Stimulated activated CD8-positive, alpha-beta memory T cell treated with anti-CD3 and anti-CD28 coated beads, Interleukin-4, amount 100 ng/mL, for 4 hours (primary cell): ENCODE measurements at places on chromosomes 12 and 14.

- DNase-seq, result no peak
Observed at GRCh38 chr14:89011355-89012281, 187.2 kb downstream of the TTC8 start.

DNA sequence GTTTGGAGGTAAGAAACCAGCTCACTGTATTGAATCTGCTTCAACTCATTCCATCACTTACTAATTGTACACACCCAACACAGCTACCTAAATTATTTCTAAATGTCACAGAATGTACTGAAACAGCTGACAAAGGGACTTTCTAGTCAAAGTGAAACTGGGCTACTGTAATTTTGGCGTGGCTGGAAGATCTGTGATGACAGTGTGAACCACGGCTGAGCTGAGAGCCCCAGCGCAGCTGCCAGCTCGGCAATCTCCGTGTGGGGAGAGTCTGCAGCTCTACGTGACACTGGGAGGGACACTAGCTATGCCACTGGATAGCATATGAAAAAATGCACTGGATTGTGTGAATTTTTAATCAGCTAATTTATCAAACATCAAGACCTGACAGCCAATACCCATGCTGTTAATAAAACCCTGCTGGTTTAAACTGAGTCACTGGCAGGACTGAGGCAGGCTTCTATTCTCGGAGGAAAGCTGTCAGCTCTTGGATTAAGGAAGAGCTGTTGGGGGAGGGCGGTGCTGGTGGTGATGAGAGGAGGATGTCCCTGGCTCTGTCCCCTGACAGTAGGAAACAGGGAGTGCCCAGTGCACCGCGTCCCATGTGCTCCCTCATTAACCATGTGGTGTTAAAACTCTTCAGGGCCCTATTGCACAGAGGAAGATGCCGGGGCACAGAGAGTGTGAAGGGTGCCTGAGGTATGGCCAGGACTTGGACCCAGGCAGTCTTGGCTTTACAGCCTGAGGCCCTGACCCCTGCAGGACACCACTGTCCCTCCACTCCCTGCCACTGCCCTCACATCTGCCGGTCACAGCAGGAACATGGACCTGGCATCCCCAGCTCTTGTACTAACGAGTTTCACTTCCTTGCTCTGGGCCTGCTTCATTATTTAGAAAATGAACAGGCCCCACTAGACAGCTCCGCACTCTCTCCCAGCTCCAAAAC lies 13.3 kb downstream of the SLC15A4 start:
- DNase-seq, result no peak

GRCh38 chr14:57212919-57213318 lies 55.8 kb downstream of the EXOC5 start:
- no peak for DNase-seq

- no peak for DNase-seq
Observed at GRCh38 chr12:64903479-64904152, 79.2 kb downstream of the TBC1D30 start.

GRCh38 chr12:27334042-27334720 lies 1.5 kb downstream of the BMAL2 start:
- no peak for DNase-seq

- no peak for DNase-seq
Observed at GRCh38 chr14:94364964-94365363, 23.4 kb downstream of the SERPINA1 start.

GRCh38 chr14:69712599-69713088 lies 54.3 kb upstream of the SRSF5 start:
- DNase-seq, result no peak

DNA sequence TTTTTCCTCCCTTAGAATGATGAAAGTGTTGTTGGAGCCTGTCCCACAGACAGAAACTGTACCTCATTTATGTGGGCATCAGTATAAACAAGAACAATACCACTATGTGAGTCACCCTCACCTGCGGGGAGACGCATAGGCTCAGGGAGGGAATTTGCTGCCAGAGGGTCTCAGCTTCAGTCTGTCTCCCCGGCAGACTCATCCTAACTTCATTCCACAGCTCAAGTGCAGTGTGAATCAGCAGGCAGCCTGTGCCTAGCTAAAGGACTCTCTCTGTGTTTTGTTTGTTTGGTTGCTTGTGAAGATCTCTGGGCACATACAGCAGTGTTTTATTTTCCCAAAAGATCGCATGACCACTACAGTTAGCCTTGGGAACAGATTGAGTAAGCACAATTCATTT lies 98.9 kb downstream of the PRKCH start:
- no peak for DNase-seq

- DNase-seq, result no peak
Observed at GRCh38 chr14:83441801-83442200, 1908.1 kb upstream of the SEL1L start.

DNA sequence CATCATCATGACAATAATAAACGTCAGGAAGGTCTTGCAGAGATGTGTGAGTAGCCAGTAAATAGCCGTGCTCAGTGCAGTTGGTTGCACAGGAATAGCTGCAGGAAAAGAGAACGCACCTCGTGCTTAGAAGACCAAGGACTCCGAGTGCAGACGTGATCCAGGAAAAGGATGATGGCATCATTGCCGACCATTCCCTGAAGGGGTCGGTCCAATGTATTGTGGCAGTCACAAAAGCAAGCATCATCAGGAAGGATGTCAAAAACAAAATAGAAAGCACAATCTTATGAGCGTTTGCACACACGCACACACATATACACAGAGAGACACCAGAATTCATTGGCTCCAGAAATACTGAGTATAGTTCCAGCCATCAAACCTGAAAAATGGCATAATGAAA lies 12.8 kb downstream of the DUSP6 start:
- no peak for DNase-seq

- DNase-seq, result no peak
Observed at GRCh38 chr12:27063250-27063851, 19.0 kb downstream of the C12orf71 start.

DNA sequence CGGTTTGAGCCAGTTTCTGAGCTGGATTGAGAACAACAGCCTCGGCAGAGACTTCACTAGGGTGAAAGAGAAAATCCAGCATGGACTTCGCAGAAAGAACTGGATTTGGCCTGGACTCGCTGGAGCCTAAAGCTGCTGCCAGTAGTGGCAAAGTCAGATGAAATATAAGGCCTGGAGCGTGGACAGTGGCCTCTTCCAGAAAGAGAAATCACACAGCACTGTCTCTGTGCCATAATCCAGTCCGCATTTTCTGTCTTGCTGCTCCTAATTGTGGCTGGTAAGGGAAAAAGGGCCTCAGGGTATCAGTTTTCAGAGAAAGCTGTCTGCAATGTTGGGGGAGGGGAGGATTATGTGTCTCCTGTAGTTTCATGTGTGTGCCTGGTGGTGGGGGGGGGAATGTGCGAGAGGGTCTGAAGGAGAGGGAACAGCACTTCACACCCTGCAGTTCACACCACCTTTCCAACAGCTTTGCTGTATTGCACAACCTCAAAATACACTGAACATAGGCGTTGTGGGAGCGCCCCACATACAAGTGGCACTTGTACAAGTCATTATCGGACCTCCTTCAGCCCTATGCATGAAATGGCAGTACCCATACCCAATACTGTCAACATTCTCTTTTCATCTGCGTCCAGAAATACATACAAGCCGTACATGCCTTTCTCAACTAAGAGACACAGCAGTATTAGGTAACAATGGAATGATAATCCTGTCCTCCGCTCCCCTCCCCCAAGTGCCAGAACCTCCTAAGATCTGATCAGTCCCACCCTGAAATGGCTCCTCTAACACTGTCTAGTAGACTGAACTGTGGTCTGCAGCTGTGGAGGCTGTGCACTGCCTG lies 107.5 kb upstream of the ATF7IP start:
- DNase-seq, result peak; percentile 51

GRCh38 chr14:34072921-34073320 lies 122.0 kb upstream of the EGLN3 start:
- DNase-seq, result no peak

GRCh38 chr14:102798926-102799325 lies 21.7 kb downstream of the TRAF3 start:
- DNase-seq, result no peak

- DNase-seq, result no peak
Observed at GRCh38 chr14:21802441-21802840, 128.8 kb upstream of the OR4E1 start.

DNA sequence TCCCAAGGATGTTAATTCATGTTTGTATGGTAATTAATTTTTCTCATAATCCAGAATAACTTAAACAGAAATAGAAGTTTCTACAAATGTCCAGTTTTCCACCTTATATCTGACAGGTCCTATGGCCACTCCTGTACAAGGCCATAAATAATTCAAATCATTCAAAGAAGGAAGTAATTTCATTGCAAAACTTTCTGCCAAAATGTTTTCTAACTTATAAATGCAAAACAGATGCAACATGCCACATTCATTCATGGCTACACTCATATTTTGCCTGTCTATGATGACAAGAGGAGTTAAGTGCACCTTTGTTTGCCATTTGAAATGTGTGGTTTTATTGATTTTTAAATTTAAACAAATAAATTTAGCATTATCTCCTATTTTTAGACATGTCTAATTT lies 34.4 kb downstream of the ITPR2 start:
- no peak for DNase-seq

DNA sequence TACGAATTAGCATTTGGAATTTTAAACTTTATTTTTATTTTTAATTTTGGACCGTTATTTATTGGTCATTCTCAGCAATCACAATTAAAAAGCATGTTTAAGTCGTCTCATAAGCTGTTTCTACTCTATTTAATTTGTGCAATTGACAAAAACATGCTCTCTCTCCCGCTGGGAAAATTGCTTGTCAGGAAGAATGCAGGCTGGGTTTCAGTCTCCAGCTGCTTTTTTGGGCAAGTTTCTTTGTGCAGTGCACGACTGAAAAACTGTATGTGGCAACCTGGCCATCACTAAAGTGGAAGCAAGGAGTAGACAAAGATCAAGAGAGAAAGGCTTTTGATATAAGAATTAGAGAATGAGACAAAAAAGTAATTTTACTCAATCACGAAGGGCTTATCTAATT lies 941.5 kb upstream of the MDGA2 start:
- no peak for DNase-seq

- DNase-seq, result no peak
Observed at GRCh38 chr12:76470028-76470939, 89.3 kb downstream of the OSBPL8 start.

- DNase-seq, result no peak
Observed at GRCh38 chr14:58864751-58865513, 227.2 kb downstream of the DACT1 start.

DNA sequence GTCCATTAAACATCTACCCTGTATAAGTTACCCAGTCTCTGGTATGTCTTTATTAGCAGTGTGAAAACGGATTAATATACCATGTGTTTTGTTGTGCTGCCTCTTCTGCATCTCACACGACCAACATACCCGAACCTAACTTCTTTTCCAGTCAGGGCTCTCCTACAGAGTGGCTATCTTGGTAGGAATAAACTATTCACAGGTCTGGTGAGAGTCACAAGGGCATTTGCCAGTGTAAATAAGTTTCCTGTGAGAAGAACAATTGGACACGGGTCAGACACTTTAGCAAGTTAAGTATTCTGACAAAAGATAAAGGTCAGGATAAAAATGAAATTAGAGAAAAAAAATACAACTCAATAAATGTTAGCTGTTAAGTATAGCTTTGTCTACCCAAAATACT lies 60.9 kb downstream of the MYF5 start:
- DNase-seq, result no peak

DNA sequence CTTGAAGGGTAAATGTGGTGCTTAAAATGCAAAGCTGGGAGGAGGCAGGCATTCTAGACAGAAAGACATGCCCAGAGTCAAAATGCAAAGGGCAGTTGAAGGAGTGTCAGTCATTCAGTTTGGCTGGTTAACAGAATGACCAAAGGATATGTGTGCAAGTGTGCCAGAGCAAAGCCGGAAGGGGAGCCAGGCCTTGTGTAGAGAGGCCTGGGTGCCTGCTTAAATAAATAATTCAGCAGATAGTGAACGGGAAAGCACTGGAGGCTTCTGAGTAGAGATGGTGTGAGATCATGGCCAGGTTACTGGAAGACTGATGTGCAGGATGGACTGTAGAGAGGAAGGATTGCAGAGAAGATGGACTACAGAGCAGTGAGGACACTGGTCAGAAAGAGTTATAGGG lies 244.9 kb downstream of the PRKD1 start:
- DNase-seq, result no peak

DNA sequence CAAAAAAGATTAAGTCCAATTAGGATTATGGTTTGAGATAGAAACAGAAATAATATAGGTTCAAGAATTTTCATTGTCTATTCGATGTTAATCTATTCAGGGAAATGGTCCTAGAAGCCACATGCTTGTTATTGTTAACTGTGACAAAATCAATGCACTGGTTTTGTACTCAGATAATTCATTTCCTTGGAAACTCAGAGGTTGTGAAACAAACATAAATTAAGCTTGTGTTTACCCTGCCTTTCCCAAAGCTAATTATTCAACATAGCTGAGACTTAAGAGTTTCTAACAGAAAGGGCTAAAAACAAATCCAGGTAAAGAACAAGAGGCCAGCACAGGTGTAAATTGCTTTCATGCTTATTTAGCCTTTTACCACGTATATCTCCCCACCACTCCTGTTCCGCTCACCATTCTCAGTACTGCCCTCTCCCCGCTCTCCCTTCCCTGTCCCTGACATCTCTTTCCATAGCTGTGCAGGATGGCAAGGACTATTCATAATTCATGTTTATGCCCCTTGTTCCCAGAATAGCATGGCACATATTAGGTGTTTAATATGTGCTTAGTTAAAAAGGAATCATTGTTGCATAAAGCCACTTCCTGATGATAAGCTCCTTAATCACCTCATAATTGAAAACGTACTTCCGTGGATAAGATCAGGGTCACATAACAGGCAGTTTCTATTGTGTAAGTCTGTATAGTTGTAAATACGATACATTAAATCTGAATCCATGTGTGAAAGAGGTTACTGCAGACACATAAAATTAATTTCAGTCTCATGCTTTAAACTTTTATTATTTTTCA lies 131.8 kb upstream of the USP15 start:
- no peak for DNase-seq

GRCh38 chr14:70642303-70643235 lies 853 bp downstream of the TTC9 start:
- DNase-seq, result no peak

DNA sequence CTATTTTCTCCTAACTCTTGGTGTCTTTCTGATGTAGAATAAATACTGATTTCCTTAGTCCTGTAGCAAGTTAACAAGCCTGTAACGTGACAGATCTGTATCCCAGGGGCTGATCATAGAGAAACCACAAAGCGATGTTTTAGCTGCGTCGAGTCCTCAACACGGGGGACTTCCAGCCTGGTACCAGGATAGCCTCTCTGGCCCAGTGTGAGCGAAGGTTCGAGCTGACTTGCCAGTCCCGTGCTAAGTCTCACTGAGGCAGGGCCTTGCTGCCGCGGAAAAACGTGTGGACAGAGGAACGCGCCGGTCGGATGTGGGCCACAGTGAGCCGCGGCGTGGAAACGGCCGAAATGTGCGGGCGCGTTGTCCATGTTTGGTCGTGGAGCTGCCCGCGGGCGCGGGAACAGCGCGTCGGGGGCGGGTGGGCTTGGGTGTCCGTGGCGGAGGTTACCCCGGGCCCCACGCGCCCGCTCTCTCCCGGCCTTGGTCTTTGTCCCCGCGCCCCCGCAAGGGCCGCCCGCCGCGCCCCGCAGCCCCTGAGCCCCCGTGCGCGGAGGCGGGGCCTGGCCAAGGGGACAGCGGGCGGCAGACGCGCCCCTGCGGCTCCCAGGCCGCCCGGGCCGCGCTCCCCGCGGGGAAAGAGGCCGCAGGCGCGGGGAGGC lies 531 bp upstream of the EML1 start:
- DNase-seq, result no peak
